ENCODE measurements at places on chromosomes 6 and 20.
A peak's percentile ranks its signal among the peaks of the same experiment; 100 is the strongest.

- no peak for DNase-seq
These were observed 225.1 kb upstream of the MANEA start for GRCh38 chr6:95352064-95352795.

- DNase-seq = no peak
These were observed 293.8 kb downstream of the RFPL4B start for GRCh38 chr6:112640891-112641290.

GRCh38 chr6:37314487-37315156, 39.2 kb upstream of the RNF8 start:
- peak; percentile 17 for DNase-seq

- DNase-seq = no peak
These were observed 43.7 kb upstream of the DACT2 start for GRCh38 chr6:168363302-168363701.

DNA sequence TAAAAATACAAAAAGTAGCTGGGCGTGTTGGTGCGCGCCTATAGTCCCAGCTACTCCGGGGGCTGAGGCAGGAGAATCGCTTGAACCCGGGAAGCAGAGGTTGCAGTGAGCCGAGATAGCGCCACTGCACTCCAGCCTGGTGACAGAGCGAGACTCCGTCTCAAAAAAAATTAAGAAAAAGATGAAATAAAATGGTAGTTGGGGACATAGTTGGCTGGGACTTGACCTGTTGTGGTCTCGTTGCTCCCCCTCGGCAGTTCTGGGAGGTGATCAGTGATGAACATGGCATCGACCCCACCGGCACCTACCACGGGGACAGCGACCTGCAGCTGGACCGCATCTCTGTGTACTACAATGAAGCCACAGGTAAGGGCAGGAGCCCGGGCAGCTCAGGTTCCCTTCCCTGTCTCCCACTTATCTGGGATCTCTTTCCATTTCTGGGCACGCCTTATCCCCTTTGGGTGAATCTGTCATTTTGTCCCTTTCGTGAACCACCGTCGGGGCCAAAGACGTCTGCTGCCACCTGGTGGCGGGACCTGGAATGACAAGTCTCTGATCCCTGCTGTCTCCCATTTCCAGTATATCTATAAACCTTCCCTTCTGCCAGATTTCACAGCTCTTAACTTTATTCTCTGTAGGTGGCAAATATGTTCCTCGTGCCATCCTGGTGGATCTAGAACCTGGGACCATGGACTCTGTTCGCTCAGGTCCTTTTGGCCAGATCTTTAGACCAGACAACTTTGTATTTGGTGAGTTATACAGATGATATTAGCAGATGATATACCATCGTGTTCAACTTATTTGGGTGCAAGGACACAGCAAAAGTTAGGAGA, 2.3 kb downstream of the TUBB start:
- peak; percentile 82 for DNase-seq

- DNase-seq = no peak
These were observed 27.4 kb downstream of the FERMT1 start for GRCh38 chr20:6095409-6095808.

DNA sequence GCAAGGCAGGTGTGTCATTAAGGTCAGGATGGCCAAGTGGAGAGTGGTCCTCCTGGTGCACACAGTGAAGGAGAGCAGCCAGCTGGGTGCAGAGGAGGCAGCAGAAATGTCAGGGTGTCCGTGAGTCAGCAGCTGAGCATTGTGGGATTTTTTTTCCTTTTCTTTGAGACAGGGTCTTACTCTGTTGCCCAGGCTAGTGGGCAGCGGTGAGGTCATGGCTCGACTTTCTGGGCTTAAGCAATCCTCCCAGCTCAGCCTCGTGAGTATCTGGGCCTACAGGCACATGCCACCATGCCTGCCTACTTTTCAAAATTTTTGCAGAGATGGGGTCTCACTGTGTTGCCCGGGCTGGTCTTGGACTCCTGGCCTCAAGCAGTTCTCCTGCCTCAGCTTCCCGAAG, 16.0 kb downstream of the ARID1B start:
- DNase-seq = no peak

- no peak for DNase-seq
These were observed 160.4 kb upstream of the MAFB start for GRCh38 chr20:40849456-40849855.

- DNase-seq = no peak
These were observed 237.1 kb upstream of the CITED2 start for GRCh38 chr6:139611327-139612134.

- DNase-seq = no peak
These were observed 543 bp upstream of the MUC22 start for GRCh38 chr6:31009731-31010130.

DNA sequence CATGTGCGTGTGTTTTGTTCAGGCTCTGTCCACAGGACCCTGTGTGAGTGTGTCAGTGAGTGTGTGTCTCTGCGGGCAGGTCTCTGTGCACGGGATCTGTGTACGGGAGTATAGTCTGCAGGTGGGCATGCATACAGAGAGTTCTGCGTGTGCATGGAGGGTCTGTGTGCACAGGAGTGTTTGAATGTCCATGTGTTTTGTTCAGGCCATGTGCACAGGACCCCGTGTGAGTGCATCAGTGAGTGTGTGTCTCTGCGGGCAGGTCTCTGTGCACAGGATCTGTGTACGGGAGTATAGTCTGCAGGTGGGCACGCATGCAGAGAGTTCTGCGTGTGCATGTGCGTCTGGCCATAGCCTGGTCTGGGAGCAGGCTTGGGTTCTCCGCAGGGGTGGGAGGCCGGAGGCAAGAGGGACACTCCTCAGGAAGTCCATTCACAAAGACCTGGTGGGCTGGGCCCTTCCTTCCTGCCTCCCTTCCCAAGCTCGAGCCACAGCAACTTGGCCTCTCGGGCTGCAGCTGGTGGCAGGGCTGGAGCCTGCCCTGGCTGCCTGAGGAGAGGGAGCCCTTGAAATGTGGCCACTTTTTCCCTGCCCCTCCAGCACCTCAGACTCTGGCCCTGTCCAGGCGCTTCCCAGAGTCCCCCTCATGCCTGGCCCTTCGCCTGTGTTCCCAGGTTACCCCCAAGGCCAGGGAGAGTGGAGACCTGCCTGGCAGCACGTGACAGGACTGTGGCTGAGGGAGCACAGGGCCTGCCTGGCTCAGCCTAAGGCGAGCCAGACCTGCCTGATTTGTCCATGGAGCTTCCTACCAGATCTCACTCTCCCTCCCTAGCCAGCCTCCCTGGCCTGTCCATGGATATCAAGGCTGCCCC, 6.8 kb downstream of the HSPA12B start:
- DNase-seq = no peak

- DNase-seq = no peak
These were observed 15.0 kb downstream of the GABBR1 start for GRCh38 chr6:29617782-29618554.

DNA sequence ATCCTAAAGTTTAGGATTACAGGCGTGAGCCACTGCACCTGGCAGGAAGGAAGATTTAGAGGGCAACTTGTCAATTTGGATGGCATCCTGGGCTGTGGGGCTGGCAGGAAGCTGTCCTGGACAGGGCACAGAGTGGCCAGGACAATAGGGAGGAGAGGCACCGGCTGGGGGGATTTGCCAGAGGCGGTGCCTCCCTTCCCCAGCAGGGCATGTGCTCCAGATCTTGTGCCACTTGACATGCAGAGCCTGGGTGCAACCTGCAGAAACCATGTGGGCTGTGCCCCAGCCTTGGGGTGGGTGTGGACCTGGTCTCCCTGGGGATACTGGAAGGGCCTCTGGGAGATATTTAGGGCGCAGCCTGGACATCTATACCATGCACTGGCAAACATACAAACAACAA, 58.6 kb upstream of the EEF1A1 start:
- no peak for DNase-seq

DNA sequence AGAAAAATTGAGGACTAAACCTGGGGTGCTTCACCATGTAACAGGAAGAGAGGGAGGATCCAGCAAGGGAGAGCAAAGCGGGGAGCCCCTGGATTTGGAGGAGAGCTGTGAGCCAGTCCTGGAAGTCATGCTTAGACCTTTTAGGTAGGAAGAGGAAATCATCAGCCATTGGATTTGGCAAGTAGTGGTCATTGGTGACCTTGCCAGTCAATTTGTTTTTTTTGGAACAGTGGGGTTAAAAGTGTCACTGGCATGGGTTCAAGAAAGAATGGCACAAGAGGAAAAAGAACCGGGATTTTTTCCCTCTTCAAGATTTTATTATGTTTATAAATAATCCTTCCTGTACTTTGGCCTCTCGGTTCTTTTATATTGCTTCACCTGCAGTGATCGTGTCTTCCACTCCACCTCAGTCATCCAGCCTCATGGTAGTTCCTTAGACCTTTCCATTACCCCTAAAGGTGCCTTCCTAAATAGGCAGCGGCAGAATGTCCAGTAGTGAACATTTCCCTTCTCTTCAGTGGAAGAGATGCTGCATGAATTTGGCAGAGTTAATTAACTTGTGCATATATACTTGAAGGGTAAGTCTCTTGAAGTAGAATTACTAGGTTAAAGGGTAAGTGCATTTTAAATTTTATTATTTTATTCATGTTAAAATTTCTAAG, 124.7 kb downstream of the QKI start:
- no peak for DNase-seq

DNA sequence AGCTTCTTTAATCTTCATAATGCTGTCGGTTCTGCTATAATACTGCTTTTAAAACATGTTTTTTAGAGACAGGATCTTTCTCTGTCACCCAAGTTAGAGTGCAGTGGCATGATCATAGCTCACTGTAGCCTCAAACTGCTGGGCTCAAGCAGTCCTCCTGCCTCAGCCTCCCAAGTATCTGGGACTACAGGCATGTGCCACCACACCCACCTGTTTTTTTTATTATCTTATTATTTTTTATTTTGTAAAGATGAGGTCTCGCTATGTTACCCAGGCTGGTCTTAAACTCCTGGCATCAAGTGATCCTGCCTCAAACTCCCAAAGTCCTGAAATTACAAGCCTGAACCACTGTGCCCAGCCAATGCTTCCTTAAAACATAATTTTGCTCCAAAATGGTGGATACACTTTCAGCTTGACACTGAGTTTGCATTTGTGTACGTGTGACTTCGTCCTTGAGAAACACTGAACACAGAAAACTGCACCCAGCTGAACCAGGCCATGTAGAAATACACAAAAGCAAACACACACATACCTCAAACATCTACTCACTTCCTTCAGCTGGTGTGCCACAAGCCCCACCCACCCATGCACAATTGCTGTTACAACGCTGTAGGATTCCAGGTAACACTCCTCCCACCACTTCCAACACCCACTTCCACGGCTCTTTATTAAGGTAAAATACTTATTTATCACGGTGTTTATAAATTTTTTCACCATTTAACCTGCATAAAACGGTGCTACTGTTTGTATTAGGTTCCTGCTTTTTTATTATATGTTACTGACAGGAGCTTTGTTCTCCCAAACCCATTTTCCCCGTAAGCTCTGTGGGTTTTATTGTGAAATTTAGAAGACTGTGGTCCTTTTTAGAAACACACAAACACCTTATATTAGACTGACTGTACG, 109.1 kb downstream of the TSHZ2 start:
- peak; percentile 22 for DNase-seq

GRCh38 chr6:138956244-138956924, 31.7 kb downstream of the REPS1 start:
- no peak for DNase-seq

DNA sequence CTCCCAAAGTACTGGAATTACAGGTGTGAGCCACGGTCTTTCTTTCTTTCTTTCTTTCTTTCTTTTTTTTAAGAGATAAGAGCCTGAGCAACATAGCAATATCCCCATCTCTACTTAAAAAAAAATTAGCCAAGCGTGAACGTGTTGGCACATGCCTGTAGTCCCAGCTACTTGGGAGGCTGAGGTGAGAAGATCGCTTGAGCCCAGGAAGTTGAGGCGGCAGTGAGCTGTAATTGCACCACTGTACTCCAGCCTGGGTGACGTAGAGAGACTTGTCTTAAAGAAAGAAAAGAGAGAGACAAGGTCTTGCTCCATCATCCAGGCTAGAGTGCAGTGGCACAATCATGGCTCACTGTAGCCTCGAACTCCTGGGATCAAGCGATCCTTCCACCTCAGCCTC, 162.0 kb upstream of the MLN start:
- no peak for DNase-seq

GRCh38 chr6:14440940-14441781, 323.6 kb downstream of the CD83 start:
- no peak for DNase-seq

- no peak for DNase-seq
These were observed 100.4 kb upstream of the MLN start for GRCh38 chr6:33904050-33904746.

GRCh38 chr6:28583463-28583862, 57.8 kb downstream of the GPX5 start:
- no peak for DNase-seq

DNA sequence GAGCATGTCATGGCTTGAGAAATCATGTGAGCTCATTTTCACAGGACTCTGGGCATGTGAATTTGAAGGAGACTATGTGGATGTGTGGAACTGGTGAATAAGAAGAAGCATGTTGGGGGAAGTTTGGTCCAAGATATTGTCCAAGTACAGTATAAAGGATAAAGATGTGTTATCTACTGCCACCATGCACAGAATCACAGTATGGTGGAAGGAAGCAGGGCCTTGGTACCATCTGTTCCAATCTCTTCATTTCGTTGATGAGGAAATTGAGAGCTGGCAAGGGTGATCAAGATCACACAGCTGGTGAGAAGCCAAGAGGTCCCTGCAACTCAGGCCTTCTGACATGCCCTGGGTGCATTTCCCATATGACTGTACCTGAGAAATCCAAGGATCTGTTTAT, 31.5 kb upstream of the RIPOR2 start:
- DNase-seq = no peak

DNA sequence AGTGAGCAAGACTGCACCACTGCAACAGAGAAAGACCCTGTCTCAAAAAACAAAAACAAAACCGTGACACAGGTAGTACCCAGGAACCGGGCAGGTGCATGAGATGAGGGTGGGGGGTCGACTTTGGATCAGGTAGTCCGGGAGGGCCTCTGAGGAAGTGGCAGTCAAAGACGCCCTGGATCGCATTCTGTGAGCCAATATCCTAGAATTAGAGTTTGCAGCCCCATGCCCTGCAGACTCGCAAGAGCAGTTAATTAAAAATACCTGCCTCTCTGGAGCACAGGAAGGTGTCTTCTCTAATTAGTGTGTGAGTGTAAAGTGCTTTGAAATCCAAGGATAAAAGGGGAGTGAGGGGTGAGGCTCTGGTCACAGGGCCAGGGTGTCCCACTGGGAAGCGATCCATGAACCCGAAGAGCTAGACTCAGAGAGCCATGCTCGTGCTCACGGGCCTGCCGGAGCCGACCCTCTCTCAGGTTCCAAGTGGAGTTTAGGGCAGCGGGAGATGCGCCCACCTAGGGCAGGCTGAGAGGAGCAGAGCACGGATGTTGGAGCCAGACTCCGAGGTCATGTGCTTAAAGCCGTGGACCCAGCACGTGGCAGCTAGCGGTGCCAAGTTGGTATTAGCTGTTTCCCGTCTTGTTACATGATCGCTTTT, 74.7 kb upstream of the PTPN1 start:
- DNase-seq = no peak

- DNase-seq = no peak
These were observed 32.5 kb upstream of the TMEM244 start for GRCh38 chr6:129893640-129894039.

GRCh38 chr6:142482974-142483373, 181.2 kb downstream of the ADGRG6 start:
- DNase-seq = no peak

Measured in stimulated activated CD4-positive, alpha-beta T cell treated with anti-CD3 and anti-CD28 coated beads, Interleukin-12 subunit alpha, Interleukin-12 subunit beta, amount 100 ng/mL, for 4 hours (primary cell).